ENCODE measurements at places on chromosomes 6 and 20. TPM values are rescaled to one million over a fixed set of nuclear protein-coding genes. Genes with fewer than 3 reads are reported as not detected.

The SESN1 gene
- 33.3 TPM for total RNA-seq

The OVOL2 gene
- total RNA-seq: 17.5 TPM

The SIRPB1 gene
- total RNA-seq: 0.95 TPM

GRCh38 chr6:28010526-28010925 lies 53.5 kb downstream of the OR2B6 start:
- no peak overlapping the region for H3K27ac ChIP-seq
- peaks cover under 1% of the 10 kb centered on the region for H3K4me1 ChIP-seq
- no peaks in the 10 kb centered on the region for H3K36me3 ChIP-seq
- peaks cover 15% of the 10 kb centered on the region for H3K27me3 ChIP-seq

DNA sequence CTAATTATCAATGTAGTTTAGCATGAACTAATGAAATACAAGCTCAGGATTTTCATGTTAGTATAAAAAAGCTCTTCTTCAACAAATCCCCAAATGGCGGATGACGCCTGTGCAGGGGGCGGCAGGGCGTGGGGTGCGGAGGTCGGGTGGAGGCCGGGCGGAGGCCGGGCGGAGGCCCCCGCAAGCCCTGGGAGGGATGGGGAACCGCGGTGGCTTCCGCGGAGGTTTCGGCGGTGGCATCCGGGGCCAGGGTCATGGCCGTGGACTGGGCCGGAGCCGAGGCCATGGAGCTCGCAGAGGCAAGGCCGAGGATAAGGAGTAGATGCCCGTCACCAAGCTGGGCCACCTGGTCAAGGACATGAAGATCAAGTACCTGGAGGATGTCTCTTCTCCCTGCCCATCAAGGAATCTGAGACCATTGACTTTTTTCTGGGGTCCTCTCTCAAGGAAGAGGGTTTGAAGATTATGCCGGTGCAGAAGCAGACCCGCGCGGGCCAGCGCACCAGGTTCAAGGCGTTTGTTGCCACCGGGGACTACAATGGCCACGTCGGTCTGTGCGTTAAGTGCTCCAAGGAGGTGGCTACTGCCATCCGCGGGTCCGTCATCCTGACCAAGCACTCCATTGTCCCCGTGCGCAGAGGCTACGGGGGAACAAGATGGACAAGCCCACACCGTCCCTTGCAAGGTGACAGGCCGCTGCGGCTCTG lies 10.4 kb upstream of the EIF2S2 start:
- no peak overlapping the region for H3K4me3 ChIP-seq
- no peaks in the 10 kb centered on the region for H3K36me3 ChIP-seq
- no peak overlapping the region for H3K27ac ChIP-seq

GRCh38 chr6:1499777-1500176 lies 109.9 kb upstream of the FOXC1 start:
- H3K4me1 ChIP-seq: peaks cover 17% of the 10 kb centered on the region
- no peaks in the 10 kb centered on the region for H3K36me3 ChIP-seq
- no peak for DNase-seq
- peaks cover 11% of the 10 kb centered on the region for H3K27me3 ChIP-seq
- no peak overlapping the region for H3K4me3 ChIP-seq

DNA sequence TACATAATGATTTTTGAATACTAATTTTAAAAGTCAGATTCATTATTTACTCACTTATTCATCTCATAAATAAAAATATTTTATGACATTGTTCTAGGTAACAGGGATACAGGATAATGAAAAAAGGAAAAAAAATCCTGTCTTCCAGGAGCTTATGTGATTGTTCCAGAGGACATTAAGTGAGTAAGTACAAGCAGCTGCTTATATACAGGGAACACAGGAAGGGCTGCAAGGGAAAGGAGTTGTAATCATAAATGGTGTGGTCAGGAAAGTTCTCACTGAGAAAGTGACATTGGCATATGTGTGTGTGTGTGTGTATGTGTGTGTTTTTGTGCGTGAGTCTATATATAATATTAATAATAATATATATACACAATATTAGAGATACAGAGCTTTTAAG lies 121.8 kb downstream of the HAO1 start:
- no peaks in the 10 kb centered on the region for H3K27me3 ChIP-seq
- DNase-seq: no peak
- H3K36me3 ChIP-seq: no peaks in the 10 kb centered on the region
- H3K27ac ChIP-seq: no peak overlapping the region

DNA sequence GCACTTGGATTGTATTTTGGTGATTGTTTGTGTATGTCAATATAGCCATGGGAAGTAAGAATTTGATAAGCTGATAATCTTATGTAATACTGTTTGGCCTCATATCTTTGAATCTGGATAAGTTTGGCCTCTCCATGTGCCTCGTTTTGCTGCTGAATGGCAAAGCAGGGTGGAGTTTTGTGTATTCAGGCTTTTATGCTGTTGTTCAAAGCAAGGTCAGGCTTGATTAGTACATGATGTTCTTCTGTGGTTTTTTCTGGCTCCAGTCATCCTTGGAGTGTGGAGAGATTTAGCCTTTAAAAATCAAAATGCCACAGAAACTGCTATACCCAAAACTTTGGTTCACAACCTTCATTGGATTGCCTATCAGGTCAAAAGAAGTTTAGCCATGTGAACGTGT lies 728.9 kb upstream of the GJE1 start:
- no peak for DNase-seq
- peaks cover 3% of the 10 kb centered on the region for H3K27me3 ChIP-seq
- no peaks in the 10 kb centered on the region for H3K4me1 ChIP-seq
- no peak overlapping the region for H3K4me3 ChIP-seq

GRCh38 chr6:18203786-18204185 lies 48.6 kb downstream of the KDM1B start:
- H3K4me3 ChIP-seq: no peak overlapping the region
- no peaks in the 10 kb centered on the region for H3K27me3 ChIP-seq
- H3K4me1 ChIP-seq: no peaks in the 10 kb centered on the region
- peaks cover 30% of the 10 kb centered on the region for H3K36me3 ChIP-seq
- H3K27ac ChIP-seq: no peak overlapping the region

DNA sequence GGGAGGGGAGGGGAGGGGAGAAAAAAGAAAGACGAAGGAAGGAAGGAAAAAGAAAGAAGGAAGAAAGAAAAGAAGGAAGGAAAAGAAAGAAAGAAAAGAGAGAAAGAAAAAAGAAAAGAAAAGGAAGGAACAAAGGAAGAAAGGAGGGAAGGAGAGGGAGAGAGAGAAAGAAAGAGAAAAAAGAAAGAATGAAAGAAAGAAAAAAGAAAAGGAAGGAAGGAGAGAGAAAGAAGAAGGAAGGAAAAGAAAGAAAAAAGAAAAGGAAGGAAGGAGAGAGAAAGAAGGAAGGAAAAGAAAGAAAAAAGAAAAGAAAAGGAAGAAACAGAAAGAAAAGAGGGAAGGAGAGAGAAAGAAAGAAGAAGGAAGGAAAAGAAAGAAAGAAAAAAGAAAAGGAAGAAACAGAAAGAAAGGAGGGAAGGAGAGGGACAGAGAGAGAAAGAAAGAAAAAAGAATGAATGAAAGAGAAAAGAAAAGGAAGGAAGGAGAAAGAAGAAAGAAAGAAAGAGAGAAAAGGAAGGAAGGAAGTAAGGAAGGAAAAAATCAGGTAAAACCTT lies 225.3 kb downstream of the TPBG start:
- no peak overlapping the region for H3K27ac ChIP-seq
- H3K4me1 ChIP-seq: peaks cover 16% of the 10 kb centered on the region

DNA sequence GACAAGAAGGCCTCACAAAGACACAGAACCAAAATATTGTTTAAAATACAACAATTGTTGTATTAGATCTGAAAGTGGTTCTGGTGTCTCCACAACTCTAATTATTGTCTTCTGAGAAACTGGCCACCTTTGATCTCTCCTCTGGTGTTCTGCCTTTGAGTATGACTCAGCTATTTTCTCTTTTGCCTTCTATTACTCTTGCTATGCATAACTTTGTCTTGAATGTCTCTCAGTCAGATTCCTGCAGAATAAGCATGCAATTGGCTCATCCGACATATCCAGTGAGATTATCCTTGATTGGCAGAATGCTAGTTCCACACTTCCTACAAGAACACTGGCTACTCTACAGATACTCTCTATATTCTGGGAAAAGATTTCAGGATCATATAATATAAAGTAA lies 14.3 kb upstream of the EPM2A start:
- peak overlapping the region; percentile 13 for H3K27ac ChIP-seq
- no peaks in the 10 kb centered on the region for H3K4me1 ChIP-seq
- H3K27me3 ChIP-seq: no peaks in the 10 kb centered on the region
- no peak for DNase-seq
- H3K36me3 ChIP-seq: peaks cover 3% of the 10 kb centered on the region
- H3K4me3 ChIP-seq: no peak overlapping the region

GRCh38 chr20:11807054-11808048 lies 110.3 kb upstream of the BTBD3 start:
- no peak overlapping the region for H3K27ac ChIP-seq
- H3K27me3 ChIP-seq: no peaks in the 10 kb centered on the region
- H3K4me3 ChIP-seq: no peak overlapping the region
- peaks cover 13% of the 10 kb centered on the region for H3K4me1 ChIP-seq
